ENCODE measurements at places on chromosomes 5 and 9.

DNA sequence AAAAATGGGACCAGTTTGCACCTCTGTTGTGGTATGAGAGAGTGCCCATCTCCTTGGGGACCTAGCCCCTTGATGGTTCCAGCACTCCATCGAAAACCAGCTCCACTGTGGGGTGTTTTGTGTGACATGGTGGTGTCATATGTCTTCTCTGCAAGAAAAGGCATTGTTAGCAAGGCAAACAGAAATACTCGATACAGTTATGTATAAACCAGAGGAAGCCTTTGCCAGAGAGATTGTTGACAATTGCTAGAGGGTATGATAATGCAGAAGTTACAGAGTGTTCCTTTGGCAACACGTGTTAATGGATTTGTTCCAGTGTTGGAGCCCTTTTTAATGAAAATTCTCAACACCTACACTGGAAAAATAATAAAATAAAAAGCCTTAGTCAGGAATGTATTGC is 270.4 kb upstream of the DMRT1 start:
- no peak for DNase-seq

GRCh38 chr5:127959152-127959764 is 124.3 kb upstream of the SLC12A2 start:
- DNase-seq, result peak; percentile 90

GRCh38 chr5:77957-78804 is 13.8 kb upstream of the PLEKHG4B start:
- peak; percentile 89 for DNase-seq

DNA sequence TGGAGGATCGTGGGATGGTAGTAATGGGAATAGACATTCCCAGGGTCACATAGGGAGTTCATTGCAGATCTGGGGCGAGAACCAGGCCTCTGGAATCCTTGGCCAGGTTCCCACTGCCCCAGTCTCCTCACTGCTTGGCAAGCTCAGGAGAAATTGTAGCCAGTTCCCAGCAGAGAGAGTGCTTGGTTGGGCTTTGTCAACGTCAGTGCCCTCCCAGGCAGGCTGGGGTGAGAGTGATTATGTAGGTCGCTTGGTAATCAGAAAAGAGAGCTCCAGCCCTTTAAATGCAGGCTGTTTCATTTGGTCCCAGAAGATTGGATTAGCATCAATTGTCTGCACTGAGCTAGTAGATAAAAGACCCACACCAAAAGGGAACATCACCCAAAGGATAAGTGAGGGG is 51.8 kb upstream of the GALNT10 start:
- DNase-seq, result peak; percentile 60

GRCh38 chr5:177212242-177212641 is 78.7 kb downstream of the NSD1 start:
- no peak for DNase-seq

- DNase-seq, result no peak
These were observed 60.5 kb downstream of the ERCC6L2 start for GRCh38 chr9:95935861-95936578.

DNA sequence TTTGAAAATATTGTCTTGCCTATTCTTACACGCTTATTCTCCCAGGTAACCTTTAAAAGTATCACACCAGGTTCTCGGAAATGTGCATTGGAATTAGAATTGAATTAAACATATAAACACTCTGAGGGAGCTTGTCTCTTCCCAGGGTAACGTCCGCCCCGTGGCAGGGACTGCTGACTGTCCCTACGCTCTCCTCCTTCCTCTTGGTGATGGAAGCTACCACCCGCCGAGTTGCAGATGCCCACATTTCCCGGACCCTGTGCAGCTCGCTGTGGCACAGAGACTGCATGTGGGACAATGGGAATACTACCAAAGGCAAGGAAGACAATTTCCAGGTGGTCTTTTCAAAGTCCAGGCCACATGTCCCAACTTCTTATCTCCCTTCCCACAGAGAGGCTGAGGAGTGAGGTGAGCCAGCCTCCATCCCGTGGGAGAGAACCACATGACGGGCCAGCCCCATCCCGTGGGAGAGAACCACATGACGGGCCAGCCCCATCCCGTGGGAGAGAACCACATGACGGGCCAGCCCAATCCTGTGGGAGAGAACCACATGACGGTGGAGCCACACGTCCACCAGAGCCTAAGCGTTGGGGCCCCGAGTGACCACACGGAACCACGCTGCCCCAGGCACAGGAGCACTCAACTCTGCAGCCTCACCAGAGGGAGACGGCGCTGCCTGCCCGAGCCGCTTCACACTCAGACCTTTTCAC is 249.4 kb upstream of the IRX1 start:
- DNase-seq, result no peak

- DNase-seq, result no peak
These were observed 118.4 kb upstream of the PRSS3 start for GRCh38 chr9:33676746-33677505.

- DNase-seq, result no peak
These were observed 4.9 kb downstream of the NEK6 start for GRCh38 chr9:124262649-124262972.

DNA sequence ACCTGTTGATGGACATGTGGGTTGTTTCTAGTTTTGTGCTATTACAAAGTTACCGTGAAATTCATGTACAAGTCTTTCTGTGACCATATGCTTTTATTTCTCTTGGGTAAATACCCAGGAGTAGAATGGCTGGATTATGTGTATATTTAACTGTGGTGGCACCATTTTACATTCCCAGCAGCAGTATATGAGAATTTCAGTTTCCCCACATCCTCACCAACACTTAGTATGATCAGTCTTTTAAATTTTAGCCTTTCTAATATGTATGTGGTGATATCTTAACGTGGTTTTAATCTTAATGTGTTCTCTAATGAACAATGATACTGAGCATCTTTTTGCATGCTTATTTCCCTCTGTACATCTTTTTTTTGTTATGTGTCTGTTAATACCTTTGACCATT is 36.6 kb downstream of the GALNT10 start:
- no peak for DNase-seq

- no peak for DNase-seq
These were observed 58.7 kb upstream of the RNU6ATAC start for GRCh38 chr9:134223091-134223490.

Data from esophagus muscularis mucosa (tissue), 4 donors.